A549 treated with CORT108297 at 1 μM for 4 hours (cell line): ENCODE measurements at places on chromosomes 6 and 20. TPM values are rescaled to one million over a fixed set of nuclear protein-coding genes. Genes with fewer than 3 reads are reported as not detected.

OSER1 gene
- 46.4 to 57.3 TPM (median 50.7 TPM) in 5 replicates for total RNA-seq

TRAPPC3L gene
- not detected in 5 replicates for total RNA-seq

KCNK16 gene
- total RNA-seq, result not detected in 5 replicates

GPR6 gene
- total RNA-seq, result not detected in 5 replicates

ADGRB3 gene
- total RNA-seq, result not detected in 5 replicates

LY6G6D gene
- total RNA-seq, result not detected in 5 replicates

OOEP gene
- total RNA-seq, result not detected in 5 replicates
